ENCODE measurements at places on chromosomes 16 and 17. TPM values are rescaled to one million over a fixed set of nuclear protein-coding genes. Genes with fewer than 3 reads are reported as not detected.
A peak's percentile ranks its signal among the peaks of the same experiment; 100 is the strongest.

DNA sequence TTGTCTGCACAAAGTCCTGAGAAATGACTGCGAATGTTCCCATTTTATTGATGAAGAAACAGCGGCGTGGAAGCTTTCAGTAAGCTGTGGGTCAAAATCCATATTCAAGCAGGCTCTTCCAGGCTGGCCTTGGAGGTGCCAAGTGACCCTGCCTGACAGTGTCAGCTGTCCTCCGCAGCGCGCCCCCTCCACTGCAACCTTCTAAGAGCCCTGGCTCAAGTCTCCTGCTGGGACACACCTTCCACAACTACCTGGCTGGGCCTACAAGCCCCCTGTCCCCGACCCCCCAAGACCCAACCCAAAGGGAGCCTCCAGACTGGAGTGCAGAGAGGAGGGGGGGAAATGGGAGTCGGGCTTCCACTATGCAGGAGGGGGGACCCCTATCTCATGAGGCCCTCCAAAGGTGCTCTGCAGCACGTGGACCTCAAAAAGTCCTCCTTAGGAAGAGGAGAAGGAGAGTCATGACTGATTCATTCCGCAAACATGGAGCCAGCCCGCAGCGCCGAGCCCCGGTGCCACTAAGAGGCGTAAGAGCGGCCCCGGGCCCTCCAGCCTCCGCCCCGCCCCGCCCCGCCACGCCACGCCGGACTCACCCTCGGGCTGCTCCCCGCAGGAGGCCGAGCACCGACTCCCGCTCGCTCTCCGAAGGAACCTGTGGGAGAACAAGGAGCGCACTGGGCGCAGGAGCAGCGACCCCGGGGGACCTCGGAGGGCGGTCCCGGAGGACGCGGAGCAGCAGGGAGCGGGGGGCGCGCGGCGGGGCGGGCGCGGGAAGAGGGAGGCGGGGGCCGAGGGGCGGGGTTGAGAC lies 574 bp downstream of the MPP3 start:
- no peak for DNase-seq

DNA sequence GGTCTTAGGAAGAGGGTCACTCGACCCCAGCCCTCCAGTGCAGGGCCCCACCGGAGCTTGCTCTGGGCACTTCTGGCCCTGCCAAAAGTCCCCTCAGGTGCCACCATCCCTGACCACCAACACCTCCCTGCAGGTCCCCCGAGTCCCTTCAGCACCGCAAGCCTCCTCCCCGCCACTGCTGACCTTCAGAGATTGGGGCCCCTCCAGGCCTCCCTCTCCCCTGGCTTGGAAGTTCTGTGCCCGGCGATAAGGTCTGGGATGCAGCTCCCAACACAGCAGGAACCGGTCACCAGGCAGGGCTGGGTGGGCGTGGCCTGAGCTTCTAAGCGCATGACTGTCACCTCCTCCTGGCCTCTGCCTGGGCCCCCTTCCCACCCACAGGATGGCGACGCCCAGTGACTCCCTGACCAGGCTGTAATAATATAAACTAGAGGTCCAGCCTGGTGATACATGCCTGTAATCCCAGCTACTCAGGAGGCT lies 11.2 kb downstream of the PIEZO1 start:
- DNase-seq: no peak

DNA sequence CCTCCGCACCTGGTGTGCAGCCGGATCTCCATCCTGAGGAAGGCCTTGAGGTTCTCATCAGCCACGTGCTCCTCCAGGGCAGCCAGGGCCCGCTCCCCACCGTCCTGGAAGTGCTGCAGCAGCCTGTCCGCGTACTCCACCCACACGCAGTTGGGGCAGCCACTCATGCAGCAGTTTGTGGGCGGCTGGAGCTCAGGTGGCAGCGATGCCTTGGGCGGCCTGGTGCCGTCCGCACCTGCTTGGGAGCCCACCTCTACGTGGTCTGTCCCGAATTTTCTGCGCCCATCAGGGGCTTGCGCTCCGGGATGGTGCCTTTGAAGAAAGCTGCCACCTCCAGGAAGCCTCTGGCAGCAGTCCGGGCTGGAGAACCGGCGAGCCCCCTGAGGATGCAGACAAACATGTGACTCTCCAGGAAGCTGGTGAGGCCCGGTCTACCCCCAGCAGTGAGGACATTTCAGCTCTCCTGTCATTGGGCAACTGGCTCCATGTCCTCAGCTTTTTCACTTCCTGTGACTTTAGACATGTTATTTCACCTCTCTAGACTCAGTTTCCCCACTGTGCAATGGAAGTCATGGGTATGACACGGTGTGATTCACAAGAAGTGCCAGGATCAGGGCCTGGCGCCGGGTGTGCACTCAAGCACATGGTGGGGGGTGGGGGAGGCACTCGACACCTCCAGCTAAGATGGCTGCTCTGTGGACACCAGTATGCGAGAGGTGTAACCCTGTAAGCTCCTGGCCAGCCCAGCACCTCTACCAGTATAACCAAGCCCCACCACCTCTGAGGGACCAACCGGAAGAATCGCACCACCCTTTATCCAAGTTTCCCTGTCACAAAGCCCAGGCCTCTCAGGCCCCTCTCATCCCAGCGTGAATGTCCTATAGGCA lies 957 bp downstream of the OXLD1 start:
- DNase-seq: peak; percentile 32

ZG16 gene
- not detected for total RNA-seq

NTHL1 gene
- total RNA-seq: 11.6 TPM

PPL gene
- total RNA-seq: 31.3 TPM

DNA sequence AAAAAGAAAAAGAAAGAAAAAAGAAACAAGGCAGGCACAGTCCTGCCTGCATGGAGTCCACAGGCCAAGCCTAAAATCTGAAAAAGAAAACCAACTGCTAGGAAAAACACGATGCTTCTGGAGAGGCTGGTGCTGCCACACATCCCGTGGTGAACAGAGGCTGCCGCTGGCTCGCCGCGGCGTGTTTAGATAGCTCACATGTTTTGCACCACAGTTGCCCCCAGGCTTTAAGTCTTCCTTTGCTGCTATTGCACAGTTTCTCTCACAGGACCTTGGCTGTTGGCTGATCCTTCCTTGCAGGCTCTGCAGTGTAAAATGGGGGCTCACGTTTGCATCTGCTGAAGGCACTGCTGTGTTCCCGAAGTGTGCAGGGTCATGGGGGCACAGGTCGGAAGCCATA lies 8.6 kb downstream of the SLC6A4 start:
- no peak for DNase-seq

EME1 gene
- total RNA-seq: 1.1 TPM

DNA sequence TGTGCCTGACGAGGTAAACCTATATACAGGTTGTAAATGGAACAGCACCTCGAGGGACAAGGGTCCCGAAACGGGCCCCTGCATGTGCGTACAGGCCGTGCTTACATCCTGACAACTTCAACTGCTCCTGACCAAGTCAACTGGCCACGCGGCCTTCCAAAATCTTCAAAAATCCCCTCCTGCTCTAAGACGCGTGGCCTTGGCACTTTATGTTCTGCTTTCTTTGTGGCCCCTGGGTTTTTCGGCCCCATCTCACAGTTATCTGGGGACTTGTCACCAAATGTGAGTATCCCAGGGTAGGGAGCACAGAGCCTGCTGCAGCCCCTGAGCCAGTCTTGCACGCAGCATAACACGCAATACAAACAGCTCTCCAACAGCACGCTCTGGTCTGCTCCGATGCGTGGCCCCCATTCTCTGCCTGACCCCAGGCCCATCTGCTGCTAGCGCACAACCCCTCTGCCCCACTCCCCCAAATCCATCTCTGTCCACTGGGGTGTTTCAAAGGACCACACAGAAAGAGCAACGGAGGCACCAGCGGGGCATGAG lies 659 bp downstream of the RPH3AL start:
- no peak for DNase-seq

DNA sequence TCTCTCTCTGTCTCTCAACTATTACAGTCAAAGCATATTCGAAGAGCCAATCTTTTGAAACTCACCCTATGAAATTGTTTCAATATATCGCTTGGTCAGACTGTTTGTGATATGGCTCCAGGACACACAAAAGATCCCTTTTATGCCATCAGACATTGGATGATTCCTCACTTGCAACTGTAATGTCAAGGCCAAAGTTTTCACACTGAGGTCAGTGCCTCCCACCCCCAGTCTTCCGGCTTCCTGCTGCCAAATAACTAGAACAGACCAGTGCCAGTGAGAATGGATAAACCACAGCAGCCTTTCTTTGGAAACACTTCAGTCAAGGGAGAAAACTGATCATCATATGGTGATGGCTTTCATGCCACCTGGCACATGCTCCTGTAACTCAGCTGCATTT lies 321.9 kb upstream of the ZFHX3 start:
- no peak for DNase-seq

Data from omental fat pad (tissue), 4 donors.